ENCODE measurements at places on chromosomes 11 and 22.

GRCh38 chr22:19396934-19397733 lies 34.4 kb downstream of the HIRA start:
- DNase-seq = no peak

DNA sequence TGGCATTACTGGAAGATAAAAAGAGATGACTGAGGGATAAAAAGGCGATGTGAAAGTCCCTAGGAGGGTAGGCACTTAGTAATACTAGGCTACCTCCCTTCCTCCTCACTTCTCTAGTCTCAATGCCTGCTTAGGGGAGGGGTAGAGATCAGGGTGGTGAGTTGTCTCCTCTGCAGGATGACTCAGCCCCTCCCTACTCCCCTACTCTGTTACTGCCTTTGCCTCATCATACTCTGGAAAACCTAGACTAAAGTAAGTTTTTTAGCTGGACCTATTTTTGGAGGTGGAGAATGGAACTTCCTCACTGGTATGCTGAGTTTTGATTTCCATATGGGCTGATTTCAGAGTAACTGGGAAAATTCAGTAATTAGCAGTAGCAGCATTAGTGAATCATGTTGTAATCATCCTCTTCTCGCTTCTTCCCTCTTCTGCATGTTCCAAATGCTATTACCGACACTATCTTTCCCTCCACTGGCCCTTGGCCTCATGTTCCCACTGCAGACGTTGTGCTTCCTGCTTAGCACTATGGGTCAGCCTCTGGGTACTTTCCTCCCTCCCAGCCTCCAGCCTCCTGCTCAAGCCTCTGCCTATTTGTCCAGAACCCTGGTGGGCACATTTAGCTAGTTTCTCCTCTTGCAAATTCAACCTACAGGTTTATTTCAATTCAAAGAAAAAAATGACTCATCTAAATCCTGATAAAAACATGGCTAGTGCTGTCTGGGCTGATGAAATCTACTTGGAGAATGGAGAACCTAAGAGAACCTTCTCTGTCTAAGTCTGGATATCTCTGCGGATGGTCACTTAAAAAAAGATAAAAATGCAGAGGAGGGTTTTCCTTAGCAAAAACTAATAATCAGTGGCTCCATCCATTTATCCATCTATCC lies 281.7 kb downstream of the ST3GAL4 start:
- no peak for DNase-seq

GRCh38 chr22:46203601-46203980 lies 46.5 kb downstream of the CDPF1 start:
- DNase-seq = no peak

DNA sequence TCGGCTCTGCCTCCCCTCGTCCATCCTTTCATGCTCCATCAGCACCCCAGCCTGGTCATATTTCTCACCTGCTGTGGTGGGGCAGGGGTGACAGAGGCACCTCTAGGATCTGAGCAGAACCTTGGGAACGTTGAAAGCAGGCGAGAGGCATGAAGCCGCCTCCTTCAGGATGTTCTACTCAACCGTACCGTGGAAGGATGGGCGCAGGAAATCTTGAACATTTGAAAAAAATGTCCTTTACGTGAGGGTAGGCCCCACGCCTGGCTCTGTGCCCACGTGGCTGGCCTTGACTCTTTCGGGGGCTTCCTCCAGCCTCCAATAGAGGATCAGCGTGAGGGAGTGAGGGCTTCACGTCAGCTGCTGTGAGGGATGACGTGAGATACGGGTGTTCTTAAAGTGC lies 90.7 kb downstream of the TBC1D22A start:
- DNase-seq = no peak

- no peak for DNase-seq
Observed at GRCh38 chr11:14546672-14547071, 26.5 kb upstream of the PSMA1 start.

GRCh38 chr11:98766903-98767302 lies 253.8 kb upstream of the CNTN5 start:
- no peak for DNase-seq

Data from fibroblast of the conjunctiva (primary cell).